ENCODE measurements at places on chromosomes 3 and 15.

DNA sequence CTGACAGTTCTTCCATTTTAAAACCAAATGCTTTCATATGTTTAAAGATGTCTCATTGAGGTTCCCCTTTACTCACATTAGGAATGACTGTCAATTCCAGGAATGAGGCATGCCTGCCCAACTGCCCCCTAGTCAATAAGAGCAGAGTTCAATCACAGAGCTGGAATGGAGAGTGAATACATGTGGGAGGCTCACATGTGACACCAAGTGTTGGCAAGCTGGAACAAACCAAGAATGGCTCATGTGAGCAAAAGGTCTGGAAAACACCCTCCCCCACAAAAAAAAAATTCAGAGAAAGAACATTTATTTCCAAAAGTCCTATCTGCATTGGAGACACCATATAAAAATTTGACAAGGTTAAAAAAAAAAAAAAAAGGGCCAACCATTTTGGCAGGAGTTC lies 3.7 kb downstream of the PBRM1 start:
- DNase-seq: peak; percentile 7

DNA sequence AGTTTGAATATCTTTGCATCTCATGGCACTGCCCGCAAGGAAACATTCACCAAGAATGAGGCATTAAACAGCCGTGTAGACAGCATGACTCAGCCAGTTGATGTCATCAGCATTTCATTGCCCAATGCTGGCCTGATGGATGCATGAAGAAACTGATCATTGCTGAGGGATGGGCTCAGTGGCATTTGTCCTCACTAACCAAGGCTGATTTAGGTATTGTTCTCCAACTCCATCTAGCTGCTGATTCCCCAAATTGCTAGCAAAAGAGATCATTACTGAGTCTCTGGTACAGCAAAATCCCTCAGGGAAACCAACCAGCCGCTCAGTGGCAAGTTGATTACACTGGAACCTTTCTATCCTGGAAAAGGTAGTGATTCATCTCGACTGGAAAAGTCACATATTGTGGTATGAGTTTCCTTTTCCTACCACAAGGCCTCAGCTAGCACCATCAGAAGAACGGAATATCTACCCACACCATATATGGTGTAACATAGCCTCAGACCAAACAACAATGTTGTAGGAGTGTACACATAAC lies 186.5 kb upstream of the GAP43 start:
- no peak for DNase-seq

DNA sequence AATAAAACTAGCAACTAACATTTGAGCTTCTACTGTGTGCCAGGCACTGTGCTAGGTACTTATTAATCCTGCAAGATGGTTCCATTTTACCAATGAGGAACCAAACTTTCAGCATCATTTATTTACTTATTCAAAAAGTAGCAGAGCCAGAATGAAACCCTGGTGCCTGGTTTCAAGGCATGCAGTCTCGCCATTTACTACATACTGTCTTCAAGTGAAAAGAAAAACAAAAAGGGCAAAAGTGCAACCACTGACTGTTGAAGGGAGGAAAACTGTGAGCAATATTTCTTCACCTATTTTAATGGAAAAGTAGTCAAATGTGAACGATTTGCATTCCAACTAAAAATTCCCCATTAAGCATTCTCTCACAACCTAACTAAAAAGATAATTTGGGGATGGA lies 8.7 kb downstream of the DCUN1D1 start:
- no peak for DNase-seq

DNA sequence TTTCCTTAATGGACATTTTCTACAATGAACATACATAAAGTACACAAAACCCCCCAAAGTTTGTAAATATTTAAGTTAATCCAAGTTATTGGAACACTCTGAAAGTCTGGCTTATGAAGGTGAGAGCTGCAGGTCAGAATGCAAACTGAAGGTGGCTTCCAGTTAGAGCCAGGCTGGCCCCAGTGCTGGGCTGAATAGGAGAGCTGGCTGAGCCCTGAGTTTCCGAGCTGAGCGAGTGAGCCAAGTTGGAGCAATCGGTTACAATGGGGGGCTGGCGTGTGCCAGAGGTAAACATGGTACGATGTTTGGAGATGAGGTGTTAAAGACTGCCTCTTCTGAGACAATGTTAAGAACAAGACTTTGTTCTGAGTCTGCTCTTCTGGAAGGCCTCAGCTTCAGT lies 230.8 kb upstream of the MCTP2 start:
- DNase-seq: no peak

DNA sequence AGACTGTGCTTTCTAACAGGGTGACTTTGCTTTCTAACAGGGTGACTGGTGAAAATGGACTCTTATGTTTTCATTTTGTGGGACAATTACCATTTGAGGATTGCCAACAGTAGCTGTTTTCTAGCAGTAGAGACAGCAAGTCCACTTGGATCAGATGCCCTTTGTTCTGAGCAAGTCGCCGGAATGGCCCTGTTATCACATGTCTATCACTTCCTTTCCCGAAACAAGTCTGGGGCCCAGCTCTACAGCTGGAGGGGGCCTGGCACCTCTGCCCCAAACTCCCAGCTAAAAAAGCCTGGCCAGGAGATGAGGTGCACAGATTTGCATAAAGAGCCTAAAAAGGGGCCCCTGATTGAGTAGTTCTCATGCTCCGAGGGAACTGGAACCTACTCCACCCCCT lies 44.6 kb downstream of the THBS1 start:
- DNase-seq: no peak

DNA sequence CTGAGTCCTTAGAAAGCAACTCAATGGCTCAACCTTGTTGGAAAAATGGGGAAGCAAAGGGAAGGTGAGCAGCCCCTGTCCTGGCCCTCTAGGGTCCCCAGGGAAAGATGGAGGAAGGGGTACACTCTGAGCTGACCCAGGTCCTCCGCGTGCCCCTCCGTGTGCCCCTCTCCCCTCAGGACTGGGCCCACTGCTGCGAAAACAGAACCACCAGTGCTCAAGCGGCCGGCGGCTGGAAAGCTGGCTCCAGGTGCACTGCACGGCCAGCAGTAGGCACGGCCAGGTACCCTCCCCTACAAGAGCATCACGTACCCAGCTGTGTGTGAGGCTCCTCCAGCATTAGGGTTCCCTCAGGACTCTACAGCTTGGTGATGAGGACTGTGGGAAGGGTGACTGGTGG lies 26.3 kb downstream of the RAB43 start:
- DNase-seq: no peak

DNA sequence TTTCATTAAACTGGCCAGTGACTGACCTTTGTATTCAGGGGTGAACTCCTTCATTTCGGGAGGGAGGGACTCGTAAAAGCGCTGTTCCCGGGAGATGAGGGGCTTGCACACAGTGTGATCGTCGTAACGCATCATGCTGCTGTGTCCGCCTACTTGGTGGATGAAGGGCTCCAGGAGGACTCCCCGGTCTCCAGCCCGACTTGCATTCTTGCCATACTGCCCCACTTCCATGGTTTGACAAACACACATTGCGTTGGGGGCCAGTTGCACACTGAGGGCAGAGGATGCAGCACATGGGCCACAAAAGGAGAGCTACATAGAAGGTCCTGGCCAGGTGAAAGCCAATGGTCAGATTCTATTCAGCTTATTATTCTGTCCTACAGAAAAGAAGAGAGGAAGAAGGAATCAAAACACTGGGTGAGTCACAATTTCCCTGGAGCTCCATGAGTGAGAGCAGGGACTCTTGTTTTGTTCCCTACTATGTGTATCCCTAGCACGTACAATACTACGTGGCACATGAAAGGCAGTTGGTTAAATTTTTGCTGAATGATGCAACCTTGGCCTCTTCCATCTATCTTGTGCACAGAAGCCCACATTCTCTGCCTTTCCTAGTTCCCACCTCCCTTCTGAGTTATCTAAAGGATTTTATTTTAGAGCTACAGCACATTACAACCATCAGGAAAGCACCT lies 24.2 kb upstream of the GMPPB start:
- no peak for DNase-seq

DNA sequence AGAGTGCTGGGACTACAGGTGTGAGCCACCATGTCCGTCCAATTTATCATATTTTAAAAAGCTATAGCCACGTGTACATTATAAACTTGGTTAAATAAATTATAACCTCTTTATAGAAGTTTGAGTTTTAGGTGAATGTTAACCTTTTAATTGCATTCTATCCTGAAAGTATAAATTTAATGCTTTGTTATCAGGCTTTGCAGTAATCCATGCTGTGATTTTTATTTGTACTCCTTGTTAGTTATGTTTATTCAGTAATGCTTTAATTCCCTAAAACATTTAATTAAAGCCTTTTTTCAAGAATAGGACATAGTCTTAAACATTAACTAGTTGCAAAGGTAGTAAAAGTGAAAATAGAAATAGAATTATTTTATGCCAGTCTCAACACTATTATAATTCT lies 11.7 kb downstream of the ARL13B start:
- DNase-seq: no peak

- DNase-seq: peak; percentile 41
These were observed 525.1 kb upstream of the GOLIM4 start for GRCh38 chr3:168620854-168621253.

GRCh38 chr3:120284747-120285507 lies at the start of gene GPR156:
Gene GPR156 (minus strand): TSS chr3:120285222. CDS start chr3:120244098, 41,124 bp downstream.
- no peak for DNase-seq

DNA sequence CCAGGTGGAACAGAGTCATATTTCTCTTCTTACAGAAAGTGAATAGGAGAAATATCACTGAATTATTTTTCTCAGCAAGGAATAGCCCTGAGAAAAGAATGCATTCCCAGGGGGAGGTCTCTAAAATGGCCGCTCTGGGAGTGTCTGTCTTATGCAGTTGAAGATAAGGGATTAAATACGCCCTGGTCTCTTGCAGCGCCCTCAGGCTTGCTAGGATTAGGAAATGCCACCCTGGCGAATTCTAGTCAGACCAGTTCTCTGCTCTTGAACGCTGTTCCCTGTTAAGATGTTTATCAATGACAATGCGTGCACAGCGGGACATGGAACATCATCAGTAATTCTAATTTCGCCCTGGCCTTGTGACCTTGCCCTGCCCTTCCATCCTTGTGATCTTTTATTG lies 949.0 kb upstream of the SEMA6D start:
- no peak for DNase-seq

DNA sequence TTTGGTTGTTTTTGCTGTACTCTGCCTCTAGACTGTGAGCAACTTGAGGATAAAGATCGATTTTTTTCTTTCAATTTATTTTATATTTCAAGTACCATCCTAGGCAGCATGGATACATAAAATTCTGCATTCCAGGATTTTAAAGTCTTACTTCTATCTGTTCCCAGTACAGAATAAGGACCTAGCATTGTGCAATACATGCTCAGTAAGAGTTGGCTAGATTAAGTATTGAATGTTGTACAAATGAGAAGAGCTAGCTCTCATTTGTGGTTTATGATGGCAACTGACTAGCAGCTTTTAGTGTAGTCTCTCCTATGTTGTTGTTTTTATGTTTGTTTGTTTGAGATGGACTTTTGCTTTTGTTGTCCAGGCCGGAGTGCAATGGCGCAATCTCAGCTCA lies 222.7 kb downstream of the TP63 start:
- no peak for DNase-seq

- no peak for DNase-seq
These were observed 559.4 kb upstream of the KCNMB2 start for GRCh38 chr3:177976866-177977265.

- no peak for DNase-seq
These were observed 250.9 kb upstream of the IGF1R start for GRCh38 chr15:98397419-98397818.

DNA sequence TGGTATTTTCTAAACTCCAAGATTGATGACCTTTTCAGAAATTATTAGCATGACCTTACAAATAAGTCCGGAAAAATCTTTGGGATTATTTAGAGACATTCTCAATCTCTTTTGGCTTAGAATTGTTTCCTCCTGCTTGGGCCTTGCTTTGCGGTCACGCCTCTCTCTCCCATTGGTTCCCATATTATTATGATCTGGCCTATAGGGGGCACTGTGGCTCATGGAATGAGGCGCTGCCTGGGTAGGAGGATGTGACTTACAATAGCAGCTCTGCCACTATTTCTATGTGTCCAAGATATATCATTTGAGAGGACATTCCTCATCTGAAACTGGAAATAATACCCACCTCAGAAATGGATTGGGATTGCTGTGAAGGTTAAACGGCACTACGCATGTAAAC lies 464.9 kb downstream of the MFSD1 start:
- DNase-seq: peak; percentile 18

- no peak for DNase-seq
These were observed 22.7 kb downstream of the CTDSPL2 start for GRCh38 chr15:44450172-44450571.

- no peak for DNase-seq
These were observed 48.5 kb upstream of the P3H2 start for GRCh38 chr3:190169243-190169642.

- no peak for DNase-seq
These were observed 187.8 kb downstream of the TLE3 start for GRCh38 chr15:69909719-69910444.

DNA sequence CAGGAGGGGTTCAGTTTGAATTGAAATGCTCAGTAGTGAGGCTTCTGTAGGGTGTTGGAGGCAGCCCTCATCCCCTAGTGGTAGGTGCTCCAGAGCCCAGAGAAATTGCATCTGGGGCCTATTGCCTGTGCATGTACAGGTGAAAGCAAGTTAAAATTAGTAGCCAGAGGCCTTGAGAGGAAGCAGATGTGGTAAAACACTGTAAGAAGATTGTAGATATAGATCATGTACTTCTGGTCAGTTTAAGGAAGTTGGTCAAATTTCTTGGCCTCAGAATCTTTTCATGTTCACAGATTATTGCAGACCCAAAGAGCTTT lies 34.6 kb downstream of the IGSF10 start:
- no peak for DNase-seq

GRCh38 chr3:161171113-161171512 lies 50.0 kb upstream of the NMD3 start:
- no peak for DNase-seq

DNA sequence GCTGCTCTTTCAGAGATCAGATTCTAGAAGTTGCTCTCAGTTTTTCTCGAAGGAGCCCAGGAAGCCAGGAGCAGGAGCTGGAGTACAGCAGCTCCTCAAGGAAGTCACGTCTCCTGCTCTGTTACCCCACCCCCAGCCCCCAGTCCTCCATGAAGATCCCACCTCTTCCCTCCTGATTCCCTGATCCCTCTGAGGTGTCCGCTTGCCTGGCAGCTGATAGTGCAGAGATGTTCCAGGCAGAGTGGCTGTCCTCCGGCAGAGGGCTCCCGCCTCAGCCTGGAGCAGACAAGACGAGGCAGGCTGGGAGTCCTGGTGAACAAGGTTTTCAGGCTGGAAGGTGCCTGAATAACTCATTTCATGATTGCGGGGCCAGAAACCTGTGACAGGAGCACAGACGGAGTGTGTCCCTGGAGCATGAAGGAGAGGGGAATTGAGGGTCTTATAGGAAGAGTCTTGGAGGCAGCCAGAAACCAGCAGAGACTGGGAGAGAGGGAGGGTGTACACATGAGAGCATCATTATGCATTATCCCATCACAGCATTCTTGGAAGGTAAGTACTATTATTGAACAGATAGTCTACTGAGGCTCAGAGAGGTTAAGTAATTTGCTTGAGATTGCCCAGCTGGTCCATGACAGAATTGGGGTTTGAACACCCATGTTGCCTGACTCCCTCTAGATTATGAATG lies 1.2 kb downstream of the HRH1 start:
- DNase-seq: peak; percentile 6

DNA sequence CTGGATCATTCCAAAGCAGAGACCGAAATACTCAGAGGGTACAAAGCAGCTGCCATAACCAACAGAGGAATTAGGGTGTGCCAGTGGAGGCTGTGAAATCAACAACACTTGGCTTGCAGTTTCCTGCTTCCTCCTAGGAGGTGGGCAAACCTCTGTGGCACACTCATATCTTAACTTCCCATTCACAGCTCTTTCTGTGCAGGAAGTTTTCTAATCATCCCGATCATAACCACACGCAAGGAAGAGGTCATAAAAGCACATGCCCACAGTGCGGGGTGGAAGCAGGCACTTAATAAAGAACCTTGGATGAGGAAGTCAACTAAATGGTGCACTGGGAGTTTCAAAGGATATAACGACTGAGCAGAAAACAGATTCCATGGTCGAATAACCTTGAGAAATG lies 5.1 kb downstream of the SCAMP2 start:
- peak; percentile 12 for DNase-seq
